ENCODE measurements at places on chromosomes 11 and 22.

DNA sequence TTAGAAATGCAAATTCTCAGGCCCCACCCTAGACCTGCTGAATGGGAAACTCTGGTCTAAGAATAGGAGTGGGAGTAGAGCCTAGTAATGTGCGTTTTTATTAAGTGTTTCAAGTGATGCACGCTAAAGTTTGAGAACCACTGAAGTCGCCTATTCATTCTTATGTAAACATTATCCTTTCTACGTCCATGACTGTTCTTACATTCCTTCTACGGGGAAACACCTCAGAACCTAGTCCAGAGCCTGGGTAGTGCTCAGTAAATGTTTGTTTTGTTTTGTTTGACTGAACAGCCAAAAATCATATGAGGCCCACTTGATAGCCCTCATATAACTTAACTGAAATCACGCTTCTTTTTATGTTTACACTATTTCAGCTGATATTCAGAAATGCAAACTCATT lies 29.8 kb downstream of the VSIG10L2 start:
- DNase-seq: no peak

- DNase-seq: no peak
Observed at GRCh38 chr11:2462543-2462985, 17.8 kb downstream of the KCNQ1 start.

GRCh38 chr22:27299181-27300085 lies 502.1 kb downstream of the MN1 start:
- no peak for DNase-seq

DNA sequence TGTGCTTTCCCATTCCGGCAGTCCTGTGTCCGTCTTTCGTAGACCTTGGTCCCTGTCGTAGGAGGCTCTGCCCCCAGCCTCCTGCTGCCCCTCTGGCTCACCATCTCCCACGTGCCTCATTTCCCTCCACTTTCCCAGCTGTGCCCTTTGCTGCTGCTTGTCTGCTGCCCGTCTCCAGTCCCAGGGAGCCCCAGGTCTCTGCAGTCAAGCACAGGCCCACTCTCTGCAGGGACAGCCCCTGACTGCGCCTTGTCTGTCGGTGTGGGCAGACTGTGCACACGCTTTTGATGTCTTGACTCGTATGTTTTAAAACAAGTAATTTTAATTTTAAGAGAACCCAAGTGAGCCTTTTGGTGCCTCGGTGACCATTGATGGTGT lies 12.4 kb downstream of the DGCR8 start:
- DNase-seq: no peak

DNA sequence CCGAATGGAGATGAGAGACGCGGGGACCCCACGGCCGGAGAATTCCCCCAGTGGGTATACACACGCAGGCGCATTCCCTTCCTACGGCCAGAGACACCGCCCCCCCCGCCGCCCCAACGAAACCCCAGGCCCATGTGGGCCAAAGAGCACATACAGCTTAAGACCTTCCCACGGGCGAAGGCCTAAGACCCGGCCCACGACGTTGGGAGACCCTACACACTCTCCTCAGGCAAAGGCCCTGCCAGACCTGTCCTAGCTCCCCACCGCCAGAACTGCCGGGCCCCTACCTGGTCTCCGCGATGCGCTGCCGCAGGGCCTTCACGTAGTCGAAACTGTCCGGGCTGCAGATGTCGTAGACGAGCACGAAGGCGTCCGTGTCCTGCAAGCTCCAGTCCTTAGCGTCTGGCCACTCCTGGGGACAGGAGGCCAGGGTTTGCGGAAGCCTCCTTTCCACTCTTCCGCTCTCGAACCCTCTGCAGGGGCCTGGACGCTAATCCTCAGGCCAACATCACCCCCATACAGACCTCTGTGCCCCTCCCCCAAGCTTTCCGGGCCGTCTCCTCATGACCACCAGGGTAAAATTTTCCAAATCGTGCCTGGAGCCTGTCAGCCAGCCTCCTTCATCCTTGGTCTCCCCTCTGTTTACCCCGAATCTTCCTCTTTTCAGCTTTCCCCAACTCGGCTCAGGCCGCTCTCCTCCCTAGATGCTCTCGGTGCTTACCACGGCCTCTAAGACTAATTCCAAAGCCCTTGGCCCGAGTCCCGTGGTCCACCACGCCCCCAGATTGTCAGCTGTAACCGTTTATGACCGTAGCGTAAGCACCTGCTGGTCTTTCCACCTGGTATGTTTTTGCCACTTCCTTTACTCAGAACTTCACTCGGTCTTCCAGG lies 1.7 kb downstream of the RASL10A start:
- no peak for DNase-seq

GRCh38 chr11:16632295-16633200 lies 105.9 kb upstream of the C11orf58 start:
- DNase-seq: no peak

GRCh38 chr11:119796363-119797060 lies 67.5 kb upstream of the NECTIN1 start:
- no peak for DNase-seq

DNA sequence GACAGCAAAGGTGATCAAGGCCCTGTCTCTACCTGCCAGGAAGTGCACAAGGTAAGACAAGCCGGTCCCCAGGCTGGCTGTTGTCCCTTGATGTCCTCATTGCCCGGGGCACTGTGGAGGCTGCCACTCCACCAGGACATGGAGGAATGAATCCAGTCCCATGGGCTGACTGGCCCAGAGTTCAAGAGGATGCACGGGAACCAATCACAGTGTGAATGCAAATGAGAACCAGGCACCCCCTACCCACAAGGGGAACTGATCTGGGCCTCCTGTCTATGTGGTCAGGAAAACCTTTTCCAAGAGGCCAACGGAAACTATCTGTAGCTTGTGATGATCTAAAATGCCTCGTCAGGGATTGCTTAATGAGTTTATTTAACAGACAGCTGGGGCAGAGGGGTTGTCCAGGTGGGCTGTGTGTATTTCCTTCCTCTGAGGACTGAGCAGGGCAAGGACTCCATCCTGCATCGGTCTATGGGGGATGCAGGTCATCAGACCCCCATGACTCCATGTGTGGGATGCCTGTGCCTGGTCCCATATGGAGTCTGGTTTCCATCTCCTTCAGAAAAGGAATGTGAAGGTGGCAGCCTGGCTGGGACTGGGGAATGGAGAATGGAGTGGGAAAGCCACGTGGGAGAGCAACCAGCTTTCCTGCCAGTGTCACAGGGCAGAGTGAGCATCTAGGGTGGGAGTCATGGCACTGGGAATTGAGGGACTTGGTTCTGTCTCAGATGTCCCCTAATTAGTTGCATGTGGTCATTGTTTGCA lies 60.5 kb downstream of the CD82 start:
- DNase-seq: no peak

GRCh38 chr11:65834202-65834601 lies 439 bp downstream of the SNX32 start:
- DNase-seq: no peak

- no peak for DNase-seq
Observed at GRCh38 chr11:34731603-34732002, 110.7 kb downstream of the EHF start.

GRCh38 chr11:78653294-78653909 lies 78.7 kb upstream of the NARS2 start:
- no peak for DNase-seq

DNA sequence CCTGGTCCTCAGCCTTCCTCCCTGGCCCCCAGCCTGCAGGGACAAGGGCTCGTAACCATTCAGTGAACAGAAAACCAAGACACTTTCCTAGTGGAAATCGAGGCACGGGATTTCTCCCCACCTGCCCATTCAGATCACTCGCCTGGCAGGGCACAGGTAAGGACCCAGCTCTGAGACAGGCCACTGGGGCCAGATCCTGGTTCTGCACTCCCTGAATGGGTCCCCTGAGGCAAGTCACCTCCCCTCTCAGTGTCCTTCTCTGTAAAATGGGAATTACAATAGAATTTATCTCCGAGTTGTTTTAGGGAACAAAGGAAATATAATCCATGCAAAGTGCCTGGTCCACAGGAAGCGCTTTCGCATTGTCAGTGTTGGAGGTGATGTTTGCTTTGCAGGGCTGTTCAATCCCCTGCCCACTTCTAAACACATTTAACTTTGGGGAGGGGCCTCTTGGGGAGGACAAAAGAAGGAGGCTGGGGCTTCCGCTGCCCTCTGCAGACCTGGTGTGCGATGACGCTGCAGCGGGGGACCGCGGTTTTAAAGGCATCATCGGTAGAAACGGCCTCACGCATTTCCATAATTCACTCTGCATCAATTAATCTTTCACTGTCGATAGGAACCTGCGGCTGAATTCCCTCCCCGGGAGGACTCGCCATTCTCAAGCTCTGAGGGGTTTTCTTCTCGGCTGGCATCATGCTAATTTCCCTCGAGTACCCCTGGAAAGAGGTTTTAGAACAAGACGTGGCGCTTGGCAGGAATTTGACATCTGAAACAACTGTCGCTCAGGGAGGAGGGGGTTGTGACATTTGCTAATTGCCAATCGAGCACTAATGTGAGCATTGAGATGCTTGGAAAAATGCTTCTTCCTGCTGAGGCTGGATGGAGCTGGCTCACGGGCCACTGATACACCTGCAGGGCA lies 70.4 kb upstream of the FGF3 start:
- no peak for DNase-seq

DNA sequence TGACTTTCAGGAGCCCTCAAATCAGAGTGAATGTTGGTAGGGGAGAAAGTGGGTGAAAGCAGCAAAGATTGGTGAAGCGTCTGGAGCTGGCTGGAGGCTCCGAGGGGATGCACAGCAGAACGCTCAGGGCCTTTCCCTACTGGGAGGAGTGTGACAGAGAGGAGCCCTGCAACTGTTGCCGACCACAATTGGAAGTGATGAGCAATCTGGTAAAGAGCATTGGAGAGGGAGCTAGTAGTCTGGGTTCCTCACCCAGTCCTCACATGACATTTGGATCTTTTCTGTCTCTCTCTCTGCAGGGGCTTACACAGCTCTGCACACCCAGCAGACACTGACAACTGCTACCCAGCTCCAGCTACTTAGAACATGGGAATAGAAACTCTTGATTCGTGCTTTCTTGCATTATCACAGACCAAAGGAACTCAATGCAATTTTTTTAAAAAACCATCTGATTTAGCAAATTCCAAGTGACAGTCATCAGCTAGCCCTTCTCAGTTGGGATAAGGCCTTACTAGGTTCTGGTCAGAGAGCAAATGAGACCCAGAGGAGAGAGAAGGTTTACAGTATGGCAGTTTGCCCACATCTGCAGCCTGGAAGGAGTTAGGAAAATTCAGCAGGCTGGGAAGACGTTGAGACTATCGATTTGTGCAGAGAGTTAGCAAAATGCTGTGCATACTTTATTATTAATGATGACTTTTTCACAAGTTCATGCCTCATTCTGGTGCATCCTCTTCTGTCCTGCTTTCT lies 278.0 kb upstream of the PLET1 start:
- no peak for DNase-seq

- DNase-seq: no peak
Observed at GRCh38 chr11:79265756-79266322, 175.0 kb downstream of the TENM4 start.

- no peak for DNase-seq
Observed at GRCh38 chr22:49827271-49827852, 311 bp downstream of the BRD1 start.

GRCh38 chr22:27581236-27581635 lies 220.3 kb downstream of the MN1 start:
- no peak for DNase-seq

DNA sequence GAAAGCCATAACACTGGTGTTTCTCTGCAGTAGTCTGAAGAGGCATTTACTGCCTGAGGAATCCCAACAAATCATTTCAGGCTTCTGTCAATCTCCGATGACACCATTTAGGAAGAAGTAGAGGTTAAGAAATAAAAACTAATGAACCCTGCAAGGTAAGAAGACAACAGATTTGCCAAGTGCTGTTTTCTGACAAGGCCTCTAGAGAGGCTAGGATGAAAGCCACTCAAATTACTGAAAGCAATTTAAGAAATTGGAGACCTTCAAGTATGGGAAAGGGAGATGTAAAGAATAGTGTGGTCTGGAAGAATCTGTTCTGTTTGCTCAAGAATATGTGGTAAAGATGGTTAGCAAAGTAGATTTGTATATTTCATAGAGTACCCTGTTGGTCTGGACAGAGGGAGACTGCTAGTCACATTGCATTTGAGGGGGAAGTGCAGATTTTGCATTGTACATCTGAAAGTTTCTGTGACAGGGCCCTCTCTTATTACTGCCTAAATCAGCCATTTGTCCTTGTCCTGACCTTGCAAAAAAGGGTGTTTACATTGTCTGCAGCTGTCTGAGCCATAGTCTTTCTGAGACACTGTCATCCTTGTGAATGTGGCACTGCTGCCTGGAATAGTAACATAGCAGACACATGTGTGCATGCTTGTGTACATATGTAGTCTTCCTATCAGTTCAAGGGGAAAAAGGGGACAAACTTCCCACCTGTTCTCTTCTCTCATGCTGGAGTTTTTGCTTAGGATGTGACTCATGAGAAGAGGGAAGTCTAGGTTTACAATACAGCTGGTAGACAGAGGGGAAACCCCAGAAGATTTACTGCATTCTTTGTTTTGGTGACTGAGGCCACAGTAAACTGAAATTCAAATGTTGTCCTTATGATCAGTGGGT lies 640.2 kb upstream of the KIRREL3 start:
- DNase-seq: no peak

DNA sequence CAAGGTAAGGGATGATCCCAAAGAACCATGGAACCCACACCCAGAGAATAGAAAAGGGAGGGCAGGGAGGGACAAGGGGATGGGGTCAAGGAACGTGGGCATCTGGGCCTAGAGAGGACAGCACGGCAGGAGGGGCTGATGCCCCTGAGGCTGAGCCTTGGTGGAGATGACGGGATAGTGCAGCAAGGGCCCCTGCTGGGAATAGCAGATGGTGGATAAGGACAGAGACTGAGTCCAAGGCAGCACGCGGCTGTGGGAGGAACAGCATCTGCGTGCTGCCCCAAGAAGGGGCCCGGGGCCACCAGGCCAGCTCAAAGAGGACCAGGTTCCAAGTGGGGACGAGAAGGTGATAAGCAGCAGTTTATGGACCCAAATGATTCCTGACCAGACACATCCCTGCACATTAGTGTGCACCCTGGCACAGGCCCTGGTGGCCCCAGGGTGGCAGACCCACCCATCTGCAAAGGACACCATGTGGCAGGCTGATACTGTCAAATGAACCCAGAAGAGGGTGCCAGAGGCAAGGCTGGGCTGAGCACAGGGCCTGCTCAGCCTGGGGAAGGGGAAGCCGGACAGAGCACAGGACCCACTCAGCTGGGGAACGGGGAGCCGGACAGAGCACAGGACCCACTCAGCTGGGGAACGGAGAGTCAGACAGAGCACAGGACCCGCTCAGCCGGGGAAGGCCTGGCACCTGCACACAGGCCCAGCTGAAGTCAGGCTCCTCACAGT lies 12.8 kb upstream of the TESMIN start:
- DNase-seq: no peak

DNA sequence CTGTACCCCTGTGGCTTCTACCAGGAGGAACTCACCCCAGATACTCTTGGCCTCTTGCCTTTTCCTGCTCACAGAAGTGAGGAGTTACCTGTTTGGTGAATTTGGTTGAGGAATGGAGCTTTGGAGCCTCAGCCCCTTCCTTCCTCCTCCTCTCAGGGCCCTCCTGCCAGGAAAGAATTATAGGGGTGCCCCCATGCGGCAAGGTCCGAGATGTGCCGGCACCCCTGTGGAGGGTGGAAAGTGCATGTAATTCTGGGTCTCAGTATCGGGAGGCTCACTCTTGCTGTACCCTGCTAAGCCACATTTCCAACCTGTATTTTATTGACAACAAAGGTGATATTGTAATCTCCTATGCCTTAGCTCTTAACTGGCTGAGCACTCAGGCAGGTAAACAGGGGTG lies 13.7 kb upstream of the IGSF22 start:
- DNase-seq: no peak

GRCh38 chr11:44936525-44936924 lies 14.2 kb downstream of the TP53I11 start:
- peak; percentile 78 for DNase-seq
